ENCODE measurements at places on chromosomes 2 and 18. TPM values are rescaled to one million over a fixed set of nuclear protein-coding genes. Genes with fewer than 3 reads are reported as not detected.
A peak's percentile ranks its signal among the peaks of the same experiment; 100 is the strongest.

Gene IL1F10
- total RNA-seq, result not detected

Gene ALPG
- not detected for total RNA-seq

Gene ARHGAP25
- 3.0 TPM for total RNA-seq

Gene HTR2B
- not detected for total RNA-seq

Gene ADNP2
- 35.8 TPM for total RNA-seq

Gene TEKT4
- not detected for total RNA-seq

- no peak for DNase-seq
Measured at GRCh38 chr2:124131276-124131675, 106.2 kb downstream of the CNTNAP5 start.

DNA sequence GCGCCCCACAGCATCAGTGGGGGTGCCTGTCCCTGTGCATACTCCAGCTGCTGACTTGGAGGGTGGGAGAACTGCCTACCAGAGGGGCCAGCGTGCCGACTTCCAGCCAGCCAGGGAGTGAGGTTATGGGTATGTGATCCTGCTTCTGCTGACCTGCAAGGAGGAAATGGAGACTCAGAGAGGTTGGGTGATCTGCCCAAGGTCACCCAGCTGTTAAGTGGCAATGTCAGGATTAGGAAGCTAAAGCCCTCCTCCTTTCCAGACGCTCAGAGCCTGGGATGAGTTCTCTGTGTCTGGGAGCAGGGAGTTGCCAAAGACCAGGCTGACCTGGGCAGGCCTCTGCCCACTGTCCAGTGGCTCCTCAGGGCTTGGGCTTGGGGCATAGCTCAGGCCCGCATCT lies 169.6 kb downstream of the GLI2 start:
- DNase-seq, result no peak

- peak; percentile 73 for DNase-seq
Measured at GRCh38 chr2:11746807-11747459, 501 bp downstream of the LPIN1 start.

DNA sequence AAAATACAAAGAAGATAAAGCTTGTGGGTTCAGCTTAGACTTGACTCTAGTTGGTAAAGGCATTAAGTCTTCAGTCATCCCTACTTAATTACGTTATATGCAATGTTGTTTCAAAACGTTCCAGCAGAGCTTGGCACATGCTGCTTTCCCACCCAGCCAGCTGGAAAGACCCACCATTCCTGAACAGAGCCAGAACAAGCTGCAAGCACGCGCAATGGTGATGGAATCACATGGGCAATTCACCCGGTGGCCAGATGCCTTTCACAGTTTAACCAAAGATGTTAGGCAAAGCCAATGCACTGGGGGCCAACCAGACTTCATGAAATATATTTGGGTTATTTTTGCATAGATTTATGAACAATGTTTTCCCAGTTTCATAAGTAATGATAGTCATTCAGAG lies 123.4 kb upstream of the CDH20 start:
- no peak for DNase-seq

DNA sequence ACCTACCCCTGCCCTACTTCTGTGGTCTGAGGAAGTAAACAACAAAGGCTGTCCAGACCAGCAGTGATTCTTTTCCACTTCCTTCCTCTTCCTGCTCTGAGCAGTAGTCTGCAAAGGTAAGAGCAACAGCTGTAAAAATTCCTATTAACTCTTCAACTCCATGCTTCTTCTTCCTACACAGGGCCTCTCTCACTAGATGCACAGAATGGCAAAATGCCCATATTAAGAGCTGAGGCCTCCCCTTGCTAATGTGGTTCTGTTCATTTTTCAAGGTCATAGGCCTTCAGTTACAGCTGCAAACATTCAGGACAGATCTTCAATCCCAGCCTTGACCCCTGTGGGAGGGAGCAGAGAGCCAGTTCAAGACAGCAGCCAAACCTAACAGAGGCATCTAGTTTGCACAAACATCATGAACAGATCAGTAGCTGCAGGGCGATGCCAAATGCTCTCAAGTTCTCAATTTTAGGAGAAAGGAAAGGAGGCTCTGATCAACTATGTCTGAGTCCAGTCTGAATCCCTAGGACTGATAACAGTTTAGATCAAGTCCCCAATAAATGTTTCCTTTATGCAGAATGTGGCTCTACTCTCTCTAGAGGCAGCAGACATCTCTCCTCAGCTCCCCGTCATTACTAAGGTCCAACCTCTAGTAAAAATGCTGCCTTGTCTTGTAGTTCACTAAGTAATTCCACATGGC lies 20.9 kb downstream of the SLC40A1 start:
- peak; percentile 43 for DNase-seq

GRCh38 chr2:137929519-137929916 lies 34.8 kb upstream of the HNMT start:
- DNase-seq, result no peak

GRCh38 chr2:8985561-8986326 lies 17.7 kb downstream of the MBOAT2 start:
- no peak for DNase-seq

DNA sequence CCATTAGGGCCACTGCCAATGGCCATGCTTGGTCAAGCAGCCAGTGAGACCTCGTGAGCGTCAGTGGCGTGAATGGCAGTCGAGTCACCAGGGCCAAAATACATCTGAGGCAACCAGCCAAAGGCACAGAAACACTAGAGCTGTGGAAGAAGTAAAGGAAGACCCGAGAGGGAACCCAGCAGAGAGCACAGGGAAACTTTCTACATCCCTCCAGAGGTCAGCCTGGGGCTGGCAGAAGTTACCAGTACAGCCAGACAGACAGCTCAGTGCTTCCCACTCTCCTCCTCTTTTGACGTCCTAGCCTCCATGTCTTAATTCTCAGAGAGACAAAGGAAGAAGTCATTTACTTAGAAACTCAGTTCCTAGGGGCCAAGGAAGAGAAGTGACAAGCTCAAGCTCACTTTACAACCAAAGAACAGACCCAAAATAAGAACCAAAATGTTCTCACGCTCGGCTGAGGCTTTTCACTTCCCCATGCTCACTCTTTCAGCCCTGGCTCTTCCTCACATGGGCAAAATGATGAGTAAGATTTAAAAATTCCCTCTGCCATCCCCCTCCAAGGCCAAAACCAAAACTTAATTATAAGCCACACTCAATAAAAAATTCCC lies 8.7 kb downstream of the CYRIA start:
- no peak for DNase-seq

DNA sequence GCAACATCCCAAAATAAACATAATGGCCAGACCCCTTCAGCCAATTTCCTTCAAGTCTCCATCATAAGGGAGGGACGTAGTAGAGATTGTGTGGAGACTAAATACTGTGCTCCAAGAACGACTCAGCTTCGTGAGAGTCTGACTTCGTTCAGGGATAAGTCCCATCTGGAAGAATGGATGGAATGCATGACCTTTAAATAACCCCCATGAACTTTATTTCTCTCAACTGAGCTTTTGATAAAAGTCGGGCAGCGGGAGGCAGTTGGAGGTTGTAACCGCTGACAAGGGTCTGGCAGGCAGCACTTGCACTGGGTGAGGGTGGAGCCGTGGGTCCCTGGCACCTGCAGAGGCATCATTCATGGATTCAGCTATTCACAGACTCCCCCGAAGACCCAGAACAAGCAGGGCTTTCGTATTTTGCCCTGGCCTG lies 115.9 kb downstream of the ZFP36L2 start:
- peak; percentile 91 for DNase-seq

DNA sequence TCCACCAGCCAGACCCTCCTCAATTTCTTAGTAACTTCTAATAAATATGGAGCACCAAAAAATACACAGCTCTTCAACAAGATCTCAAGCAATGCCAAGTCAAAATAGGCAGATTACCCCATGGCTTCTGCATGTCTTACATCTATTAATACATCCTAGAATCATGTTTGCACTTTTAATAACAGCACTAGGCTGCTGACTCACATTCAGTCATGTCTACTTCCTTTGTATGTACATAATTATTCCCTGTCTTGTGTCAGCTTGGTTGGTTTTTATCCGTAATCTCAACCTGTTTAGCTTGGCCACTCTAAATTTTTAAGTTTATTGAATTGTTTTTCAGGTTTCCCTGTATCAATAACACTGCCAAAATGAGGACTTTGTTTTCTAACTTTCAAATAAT lies 420.1 kb upstream of the ACVR2A start:
- no peak for DNase-seq

GRCh38 chr2:104033399-104033798 lies 820.5 kb upstream of the POU3F3 start:
- peak; percentile 47 for DNase-seq

DNA sequence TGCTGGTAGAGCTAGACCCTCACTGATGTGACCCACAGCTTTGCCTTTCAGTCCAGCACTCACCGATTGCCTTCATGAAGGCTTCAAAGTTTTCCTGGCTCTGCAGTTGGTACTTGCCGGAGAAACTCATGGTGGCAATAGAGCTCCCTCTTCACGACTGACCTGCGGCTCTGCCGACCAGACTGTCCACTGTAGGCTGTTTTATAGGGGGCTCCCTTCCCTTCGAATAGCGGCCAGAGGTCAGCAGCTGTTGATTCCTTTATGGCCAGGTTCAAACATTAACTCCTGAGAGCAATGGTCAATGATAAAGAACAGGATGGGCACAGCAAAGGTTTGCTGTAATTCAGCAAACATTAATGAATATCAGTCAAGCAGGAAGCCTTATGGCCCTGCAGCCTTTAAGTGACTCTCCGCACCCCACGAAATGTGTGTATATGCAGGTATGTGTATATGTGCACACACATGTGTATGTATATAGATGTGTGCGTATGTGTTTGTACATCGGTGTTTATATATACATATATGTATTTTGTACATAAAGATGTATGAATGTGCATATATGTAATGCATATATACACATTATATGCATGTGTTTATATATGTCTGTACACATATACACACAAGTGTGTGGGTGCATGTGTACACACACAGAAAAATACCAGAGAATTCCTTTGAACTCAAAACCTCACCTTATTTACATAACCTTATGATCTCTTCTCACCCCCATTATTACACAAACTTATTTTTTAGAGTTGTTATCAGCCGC lies at the start of gene FABP1:
TSS of gene FABP1 (minus strand) at position 175 of the 766 bp plus-strand sequence. CDS start at position 130, 45 bp downstream.
- DNase-seq, result no peak

- DNase-seq, result no peak
Measured at GRCh38 chr18:11887328-11888128, 20.6 kb downstream of the MPPE1 start.

DNA sequence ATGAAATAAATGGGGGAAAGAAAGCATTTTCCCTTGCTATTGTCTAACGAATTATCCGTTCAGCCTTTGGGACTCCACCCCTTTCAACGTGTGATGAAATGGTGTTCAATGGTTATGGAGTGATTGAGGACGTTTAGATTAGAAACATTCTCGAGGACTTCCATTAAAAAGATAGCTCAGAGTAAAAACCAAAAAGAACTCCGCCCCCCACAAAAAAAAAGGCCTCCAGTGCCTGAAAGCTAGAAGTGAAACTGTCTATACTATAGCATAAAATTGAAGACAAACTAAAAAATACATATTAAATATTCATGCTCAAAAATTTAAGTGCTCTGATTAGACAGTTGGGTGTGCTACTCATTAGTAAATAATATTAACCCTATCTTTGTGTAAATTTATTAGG lies 3.0 kb upstream of the ZNF516 start:
- DNase-seq, result no peak

GRCh38 chr2:34734662-34735061 lies 1135.6 kb upstream of the FAM98A start:
- DNase-seq, result no peak

GRCh38 chr2:28649481-28650265 lies 102.0 kb upstream of the PPP1CB start:
- no peak for DNase-seq

- peak; percentile 41 for DNase-seq
Measured at GRCh38 chr18:48100651-48101165, 170.2 kb upstream of the SMAD2 start.

- no peak for DNase-seq
Measured at GRCh38 chr2:24040511-24040910, 6.7 kb downstream of the WDCP start.

- peak; percentile 29 for DNase-seq
Measured at GRCh38 chr2:102120701-102121159, 21.8 kb upstream of the IL1R1 start.

DNA sequence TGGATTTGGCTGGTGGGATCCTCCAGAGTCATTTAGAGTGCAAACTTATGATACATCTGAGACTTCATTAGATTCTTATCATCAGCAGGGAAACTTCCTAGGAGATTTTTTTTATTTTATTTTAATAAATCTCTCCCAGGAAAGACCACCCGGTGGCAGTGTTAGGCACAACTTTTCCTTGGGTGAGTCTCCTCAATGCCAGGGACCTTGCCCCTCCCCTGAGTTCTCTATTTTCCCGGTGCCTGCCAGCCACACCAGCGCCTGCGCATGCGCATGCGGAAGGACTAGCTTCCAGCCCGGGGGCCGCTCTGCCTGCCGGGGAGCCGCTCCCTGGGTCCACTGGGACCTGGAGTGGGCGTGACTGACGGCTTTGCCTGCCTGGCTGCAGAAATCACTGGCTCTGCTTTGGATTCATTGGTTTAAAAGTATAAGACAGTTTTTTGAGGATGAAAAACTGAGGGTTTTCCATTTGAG lies 86.6 kb downstream of the TMEM182 start:
- peak; percentile 92 for DNase-seq

DNA sequence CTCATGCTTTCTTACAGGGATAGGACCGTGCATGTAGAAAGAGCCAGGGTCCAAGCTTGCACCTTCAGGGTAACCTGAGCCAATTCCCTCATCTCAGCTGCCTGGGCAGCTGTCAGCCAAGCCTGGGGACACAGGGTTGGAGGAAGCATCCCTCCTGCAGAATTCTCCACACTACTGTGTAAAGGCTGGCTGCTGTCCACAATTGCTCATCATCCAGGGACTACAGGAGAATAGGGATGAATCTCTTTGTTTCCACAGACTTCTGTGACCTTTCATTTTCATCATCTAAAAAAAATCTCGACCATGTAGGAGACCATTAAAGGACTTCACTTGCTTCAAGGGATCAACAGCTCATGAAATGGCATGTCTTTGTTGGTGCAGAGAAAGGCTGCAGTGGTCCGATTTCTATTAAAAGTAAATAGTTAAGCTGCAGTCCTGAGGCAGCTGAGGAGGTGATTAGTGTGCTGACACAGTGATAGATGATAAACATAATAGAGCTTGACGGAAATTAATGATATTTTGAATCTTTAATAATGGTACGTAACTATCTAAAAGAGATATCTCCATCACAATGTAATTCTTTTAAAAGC lies 74.4 kb upstream of the COPS8 start:
- DNase-seq, result no peak

- DNase-seq, result no peak
Measured at GRCh38 chr18:59620381-59620780, 76.8 kb downstream of the CCBE1 start.

- DNase-seq, result peak; percentile 53
Measured at GRCh38 chr2:129396980-129397599, 582.4 kb upstream of the RAB6C start.

DNA sequence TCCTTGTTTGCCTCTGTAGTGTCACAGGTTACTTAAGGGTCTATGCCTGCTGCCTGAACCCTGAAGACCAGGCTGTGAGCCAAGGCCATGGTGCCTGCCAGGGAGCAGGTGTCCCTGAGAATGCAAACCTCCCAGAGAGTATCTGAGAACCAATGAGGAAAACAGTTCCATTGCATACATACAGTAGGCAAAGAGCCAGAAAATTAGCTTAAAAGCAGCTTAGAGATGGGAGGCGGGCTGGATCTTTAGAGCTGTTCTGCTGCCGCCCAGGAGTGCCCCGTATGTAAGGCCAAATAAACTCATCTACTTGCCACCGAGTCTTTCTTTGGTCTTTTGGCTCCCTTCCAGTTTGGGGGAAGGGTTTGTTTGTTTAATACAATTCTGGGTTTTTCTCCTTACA lies 327.9 kb downstream of the CLIP4 start:
- DNase-seq, result no peak

GRCh38 chr2:13193075-13193474 lies 476.3 kb downstream of the TRIB2 start:
- no peak for DNase-seq

GRCh38 chr18:58755304-58756010 lies 84.2 kb downstream of the MALT1 start:
- DNase-seq, result no peak

All from cardiac muscle cell (in vitro differentiated cells and primary cell).